ENCODE measurements at places on chromosomes 2 and 18.

GRCh38 chr2:235621736-235622135 lies 127.9 kb downstream of the AGAP1 start:
- no peak for DNase-seq

DNA sequence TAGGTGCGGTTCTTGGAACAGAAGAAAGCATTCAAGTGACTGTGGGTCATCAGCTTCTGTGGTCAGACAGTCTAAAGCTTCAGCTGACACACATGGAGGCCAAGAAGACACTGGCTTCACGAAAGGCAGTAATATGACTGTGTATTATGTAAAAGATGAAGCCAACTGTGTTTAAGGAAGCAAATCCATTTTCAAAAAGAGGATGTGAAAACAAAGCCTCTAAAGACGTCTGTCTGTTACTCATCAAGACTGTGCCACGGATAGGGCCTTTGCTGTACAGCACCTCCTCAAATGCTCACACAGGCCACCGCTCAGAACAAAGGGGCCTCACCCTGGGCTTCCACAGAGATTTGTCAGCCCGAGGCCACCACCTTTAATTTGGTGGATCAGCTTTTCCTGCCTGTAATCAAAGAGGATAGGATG lies 21.1 kb upstream of the TMEM163 start:
- no peak for DNase-seq

DNA sequence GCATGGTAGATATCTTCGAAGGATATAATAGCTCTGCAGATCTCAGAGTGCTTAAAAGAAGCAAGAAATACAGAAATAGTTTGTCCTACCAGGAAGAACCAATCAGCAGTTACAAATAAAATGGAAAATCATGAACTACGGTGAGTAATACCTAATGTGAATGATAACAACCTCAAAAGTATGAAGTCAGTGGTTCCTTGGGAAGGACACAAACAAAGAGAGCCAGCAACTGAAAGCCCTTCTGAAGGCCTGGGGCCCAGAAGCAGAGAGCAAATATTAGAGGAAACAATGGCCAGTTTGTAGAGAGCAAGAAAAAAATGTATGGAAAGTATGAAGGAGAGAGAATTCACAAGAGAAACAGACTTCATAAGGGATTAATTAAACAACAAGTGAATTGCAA lies 226.8 kb upstream of the CHST9 start:
- DNase-seq = no peak

DNA sequence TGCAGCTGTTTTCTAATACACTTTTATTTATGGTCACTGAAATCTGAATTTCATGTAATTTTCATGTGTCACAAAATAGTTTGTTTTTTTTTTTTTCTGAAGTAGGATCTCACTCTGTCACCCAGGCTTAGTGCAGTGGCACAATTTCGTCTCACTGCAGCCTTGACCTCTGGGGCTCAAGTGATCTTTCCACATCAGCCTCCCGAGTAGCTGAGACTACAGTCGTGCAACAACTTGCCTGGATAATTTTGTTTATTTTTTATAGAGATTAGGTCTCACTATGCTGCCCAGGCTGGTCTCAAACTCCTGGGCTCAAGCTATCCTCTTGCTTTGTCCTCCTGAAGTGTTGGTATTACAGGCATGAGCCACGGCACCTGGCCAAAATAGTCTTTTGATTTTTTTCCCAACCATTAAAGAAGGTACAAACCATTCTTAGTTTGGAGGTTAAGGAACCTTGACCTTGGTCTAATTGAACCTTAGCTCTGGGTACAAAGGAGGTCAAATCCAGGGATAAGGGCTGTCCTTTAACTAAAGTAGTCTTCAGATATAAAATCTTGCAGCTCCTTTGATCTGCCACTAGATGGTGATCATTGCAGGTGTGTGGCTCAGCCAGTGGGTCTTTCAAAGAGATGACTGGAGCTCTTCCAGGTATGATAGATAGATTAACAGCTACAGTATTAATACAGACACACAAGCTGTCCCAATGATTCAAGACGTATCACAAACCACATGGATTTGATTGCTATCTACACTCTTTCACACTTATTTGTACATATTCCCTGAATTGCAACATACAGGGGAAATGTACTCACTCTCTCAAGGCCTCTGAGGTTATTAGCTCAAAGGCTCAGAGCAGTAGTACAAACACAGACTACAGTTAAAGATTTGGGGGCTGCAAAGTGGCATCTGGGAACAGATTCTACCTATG lies 4.7 kb upstream of the KRCC1 start:
- no peak for DNase-seq

GRCh38 chr2:228545748-228546145 lies 364.3 kb upstream of the SPHKAP start:
- DNase-seq = no peak

GRCh38 chr2:200749631-200750322 lies 61.9 kb upstream of the BZW1 start:
- DNase-seq = no peak

- DNase-seq = no peak
Observed at GRCh38 chr2:22634167-22634566, 750.8 kb upstream of the KLHL29 start.

- DNase-seq = no peak
Observed at GRCh38 chr18:22424565-22424963, 6.8 kb upstream of the CTAGE1 start.

DNA sequence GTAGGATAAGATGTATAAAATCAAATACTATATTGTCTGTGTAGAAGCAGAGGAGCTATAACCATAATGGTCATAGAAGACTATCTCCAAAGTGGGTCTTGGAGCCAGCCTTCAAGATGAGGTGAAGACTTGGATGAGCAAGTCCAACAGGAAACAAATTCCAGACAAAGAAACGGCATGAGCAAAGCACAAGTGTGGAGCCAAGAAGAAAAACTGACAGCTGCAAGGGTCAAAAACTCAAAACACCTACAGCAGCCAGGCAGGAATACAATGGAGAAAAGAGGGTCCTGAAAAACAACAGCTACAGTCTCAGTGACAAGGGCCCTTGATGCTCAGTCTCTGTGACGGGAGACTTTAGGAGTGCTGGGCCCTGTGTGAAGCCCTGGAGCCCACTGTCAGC lies 102.4 kb downstream of the STK39 start:
- DNase-seq = no peak

- no peak for DNase-seq
Observed at GRCh38 chr2:123080331-123080730, 944.8 kb upstream of the CNTNAP5 start.

DNA sequence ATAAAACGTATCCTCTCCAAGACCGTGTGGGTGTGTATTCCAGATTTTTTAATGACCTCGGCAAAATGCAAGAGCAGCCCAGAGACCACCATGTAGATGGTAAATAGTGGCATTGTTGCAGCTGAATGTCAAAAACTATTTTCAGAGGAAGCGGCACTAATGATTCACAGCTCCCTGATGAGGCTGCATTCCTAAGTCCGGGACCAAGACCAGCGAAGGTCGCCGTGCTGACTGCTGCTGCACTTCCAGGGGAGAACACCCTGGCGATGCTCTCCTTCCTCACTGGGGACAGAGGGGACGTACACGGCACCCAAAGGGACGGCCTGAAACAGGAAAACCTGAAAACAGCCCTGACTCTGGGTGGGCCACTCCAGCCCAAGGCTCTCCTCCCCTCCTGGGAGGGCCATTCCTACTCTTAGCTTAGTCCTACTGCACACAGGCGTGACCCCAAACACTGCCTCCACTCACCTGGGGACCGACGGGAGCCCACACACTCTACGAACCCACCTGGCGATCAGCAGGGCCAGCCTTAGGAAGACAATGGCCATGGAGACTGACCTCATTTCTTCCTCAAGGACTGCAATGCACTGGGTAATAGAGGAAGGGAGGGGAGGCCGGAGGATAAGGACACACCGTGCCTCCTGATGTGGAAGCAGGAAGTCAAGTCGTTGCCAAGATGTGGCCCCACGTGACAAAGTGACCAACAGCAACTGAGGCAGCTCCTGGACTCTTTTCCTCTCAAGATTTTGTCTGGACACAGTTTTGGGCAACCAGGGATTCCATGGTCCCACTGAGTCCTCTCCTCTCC lies 82.8 kb downstream of the ZNF516 start:
- no peak for DNase-seq

DNA sequence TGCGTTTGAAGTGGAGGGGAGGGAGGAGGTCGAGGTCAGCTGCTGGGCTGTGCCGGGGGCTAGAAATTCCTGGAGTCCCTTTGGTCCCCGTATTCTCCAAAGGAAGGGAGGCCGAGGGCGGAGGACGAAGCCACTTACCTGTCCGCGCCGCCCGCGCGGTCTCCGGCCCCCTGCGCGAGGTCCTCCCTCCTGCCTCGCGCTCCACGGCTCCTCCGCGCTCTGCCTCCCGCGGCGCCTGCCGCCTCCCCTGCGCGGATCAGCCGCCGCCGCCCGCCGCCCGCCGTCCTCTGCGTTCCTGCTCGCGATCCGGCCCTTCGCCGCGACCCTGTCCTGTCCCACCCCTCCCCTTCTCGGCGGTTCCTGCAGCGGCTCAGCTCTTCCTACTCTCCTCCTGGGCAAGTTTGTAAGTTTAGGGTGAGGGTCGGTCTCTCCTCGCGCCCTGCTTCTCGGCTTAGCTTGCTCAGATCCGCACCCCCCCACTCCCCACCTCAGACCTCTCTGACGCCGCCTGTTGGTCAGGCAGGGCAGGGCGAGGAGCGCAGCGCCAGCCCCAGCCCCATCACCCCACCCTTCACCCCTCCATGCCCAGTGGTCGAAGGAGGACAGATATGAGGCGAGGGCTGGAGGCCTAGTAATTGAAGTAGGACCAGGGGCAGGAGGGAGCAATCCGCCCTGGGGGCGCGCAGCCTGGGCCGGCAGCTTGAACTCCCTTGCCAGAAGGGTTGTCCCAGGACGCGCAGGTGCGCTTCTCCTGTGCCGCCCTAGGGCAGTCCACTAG lies 9.7 kb upstream of the SKOR2 start:
- DNase-seq = no peak

- no peak for DNase-seq
Observed at GRCh38 chr2:16747257-16747656, 81.6 kb upstream of the CYRIA start.

- DNase-seq = no peak
Observed at GRCh38 chr2:39484620-39485495, 47.8 kb upstream of the MAP4K3 start.

GRCh38 chr2:69734854-69735544 lies 6.9 kb upstream of the ANXA4 start:
- DNase-seq = no peak

DNA sequence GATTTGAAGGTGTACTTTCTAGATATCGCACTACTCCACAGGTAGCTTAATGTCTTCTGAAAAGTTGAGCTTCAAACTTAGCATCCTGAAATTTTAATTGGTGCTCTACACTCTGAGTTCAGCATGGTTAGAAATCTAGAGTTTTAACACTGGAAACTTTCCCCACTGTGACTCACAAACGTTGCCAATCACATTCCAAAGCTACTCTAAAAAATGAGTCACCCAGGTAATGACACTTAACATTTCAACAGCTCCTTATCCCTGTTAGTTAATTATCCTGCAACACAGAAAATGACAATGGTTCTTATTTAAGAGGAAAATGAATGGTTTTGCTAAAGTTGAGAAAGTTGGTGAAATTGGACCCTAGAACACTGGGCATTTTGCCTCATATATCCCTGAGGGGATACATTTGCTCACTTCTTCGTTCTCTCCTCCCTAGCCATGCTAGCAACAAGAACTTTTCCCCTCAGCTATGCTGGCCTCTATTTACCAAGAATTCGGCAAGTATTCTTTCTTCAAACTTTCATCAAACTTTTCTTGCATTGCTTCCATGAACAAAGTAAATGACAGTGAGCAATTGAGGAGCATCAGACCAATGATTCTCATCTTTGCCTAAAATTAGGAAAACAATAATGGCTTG lies 1024.1 kb upstream of the KLHL29 start:
- no peak for DNase-seq

GRCh38 chr2:15116830-15117229 lies 444.3 kb downstream of the NBAS start:
- DNase-seq = no peak

DNA sequence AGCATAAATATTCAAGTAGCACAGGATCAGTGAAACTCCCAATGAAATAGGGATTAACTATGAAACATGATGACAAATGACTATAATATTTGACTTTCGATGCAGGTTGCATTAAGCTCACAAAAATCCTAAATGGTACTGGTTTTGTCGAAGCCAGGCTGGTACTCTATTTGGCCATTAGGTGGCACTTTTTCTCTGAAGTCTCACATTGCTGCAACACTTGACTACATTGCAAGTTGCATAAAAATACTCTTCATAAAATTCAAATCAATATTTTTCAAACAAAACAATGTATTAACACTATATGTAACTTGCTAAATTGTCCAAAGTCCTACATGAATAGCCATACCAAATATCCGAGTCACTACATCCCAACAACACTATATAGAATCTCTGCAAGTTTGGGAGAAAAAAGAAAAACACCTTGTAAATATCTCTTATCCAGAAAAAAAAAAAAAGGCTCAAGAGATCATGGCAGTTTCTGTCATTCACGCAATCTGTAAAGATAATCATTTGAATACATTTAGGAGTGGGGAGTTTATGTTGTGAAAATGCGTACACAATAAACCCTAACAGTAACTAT lies 9.5 kb downstream of the RTTN start:
- no peak for DNase-seq

DNA sequence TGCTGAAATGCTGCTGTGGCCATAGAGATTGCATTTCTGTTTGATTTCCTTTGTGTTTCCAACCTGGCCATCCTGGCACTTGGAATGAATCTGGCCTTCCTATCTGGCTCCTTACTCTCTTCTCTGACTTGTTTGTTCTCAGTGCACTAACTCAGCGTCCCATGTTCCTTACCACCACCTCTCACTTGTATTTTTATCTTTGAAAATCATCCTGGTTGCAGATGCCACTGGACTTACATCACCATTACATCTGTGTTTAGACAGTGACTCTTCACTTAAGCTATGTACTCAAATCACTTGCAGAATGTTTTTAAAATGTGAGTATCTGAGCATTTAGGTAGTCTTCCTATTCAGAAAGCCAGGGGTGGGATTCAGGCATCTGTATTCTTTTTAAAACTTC lies 239.5 kb downstream of the WDR7 start:
- DNase-seq = no peak

DNA sequence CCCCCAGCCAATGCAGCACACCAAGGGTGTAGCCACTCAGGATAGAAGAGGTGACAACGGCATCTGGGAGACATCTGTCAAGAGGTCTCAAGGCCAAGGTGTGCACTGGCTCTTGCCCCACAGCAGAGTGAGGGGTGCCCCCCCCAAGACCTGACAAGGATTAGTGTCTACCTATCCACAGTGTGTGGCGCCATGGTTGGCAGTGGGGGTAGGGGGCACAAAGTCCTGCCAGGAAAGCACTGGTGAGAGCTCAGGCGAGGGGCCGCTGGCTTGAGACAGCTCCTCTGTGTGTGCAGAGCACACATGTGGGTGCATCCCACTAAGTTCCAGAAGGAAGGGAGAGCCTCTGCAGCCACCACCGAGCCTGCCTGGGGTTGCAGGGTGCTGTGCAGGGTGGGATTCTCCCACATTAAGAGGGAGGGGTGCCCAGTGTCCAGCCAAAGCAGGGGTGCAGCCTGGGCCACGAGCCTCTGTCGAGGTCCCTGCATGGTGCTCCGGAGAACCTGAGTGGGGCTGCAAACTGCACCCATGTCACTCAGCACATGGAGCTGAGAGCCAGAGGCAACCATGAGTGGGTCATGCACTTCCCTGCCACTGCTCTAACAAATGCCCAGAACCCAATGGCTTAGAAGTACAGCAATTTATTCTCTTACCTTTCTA lies 311.2 kb upstream of the HDAC4 start:
- no peak for DNase-seq

GRCh38 chr18:59109375-59109774 lies 30.3 kb upstream of the SEC11C start:
- no peak for DNase-seq
